ENCODE measurements at places on chromosomes 1 and 21.

DNA sequence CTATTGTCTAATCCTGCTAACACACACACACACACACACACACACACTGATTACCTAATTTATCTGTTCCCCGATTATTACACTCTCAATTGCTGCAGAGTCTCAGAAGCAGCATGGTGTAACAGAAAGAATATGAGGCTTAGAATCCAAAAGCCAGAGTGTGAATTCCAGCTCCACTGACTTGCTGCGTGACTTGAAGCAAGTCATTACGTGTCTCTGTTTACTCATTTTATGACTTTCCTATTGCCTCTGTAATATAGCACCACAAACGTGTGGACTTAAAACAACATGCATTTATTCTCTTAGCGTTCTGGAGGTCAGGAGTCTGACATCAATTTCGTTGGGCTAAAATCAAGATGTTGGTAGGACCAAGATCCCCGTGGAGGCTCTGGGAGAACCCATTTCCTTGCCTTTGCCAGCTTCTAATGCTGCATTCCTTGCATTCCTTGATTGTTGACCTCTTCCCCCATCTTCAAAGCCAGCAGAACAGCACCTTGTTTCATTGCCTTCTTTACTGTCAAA, 55.9 kb upstream of the ATP5PO start:
- peak; percentile 38 for DNase-seq

DNA sequence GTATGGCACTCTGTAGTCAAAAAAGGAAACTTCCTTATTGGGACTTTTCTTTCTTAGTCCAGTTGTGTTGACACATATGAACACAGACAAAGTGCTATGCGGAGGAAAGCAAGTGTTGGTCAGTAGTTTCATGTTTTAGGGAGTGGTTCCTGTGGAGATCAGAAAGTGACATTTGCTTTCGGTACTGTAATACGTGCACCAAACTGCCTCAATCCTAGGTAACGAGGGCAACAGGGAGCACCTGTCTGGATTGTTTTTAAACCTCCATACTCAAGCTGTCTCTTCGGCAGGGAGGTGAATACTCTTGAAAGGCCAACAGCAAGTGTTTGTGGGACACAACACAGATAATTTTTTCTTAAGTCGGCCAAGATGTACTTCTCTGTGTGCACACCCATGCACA, 9.1 kb downstream of the RHOU start:
- DNase-seq, result no peak

DNA sequence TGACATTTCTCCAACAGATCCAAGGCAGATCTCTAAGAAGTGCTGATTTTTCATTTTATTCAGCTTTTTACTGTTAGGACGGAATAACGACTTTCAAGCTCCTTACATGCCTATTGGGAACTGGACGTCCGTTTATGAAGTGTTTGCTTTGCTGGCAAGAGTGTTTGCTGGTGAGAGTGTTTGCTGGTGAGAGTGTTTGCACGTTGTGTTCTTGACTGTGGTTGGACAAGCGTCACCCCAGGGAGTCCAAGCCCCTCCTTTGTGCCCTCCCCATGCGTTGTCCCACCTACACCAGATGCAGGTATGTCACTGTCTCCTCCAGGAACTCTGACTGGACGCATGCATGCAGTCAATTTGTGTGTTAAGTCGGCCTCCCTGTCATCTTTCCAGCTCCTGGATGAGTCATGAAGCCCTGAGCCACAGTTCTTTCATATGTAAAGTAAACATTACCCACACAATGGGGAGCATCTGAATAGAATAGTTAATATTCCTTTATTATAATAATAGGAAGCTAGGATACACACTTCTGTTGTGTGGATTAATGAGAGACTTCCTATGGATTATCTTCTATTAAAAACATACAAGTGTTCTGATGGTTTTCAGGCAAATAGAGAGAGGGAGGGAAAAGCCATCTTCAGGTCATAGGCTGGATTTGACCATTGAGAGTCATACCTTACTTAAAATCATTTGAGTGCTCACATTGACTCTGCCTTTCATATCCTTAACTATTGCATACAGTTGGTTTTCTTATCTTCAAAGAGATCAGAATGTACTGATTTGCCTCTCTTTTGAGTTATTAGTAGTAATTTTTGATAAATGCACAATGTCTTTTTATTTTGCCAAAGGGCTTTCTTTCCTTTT, 119.2 kb downstream of the GALNT2 start:
- peak; percentile 98 for DNase-seq

- DNase-seq, result no peak
Observed at GRCh38 chr1:179550746-179551682, 24.7 kb downstream of the NPHS2 start.

DNA sequence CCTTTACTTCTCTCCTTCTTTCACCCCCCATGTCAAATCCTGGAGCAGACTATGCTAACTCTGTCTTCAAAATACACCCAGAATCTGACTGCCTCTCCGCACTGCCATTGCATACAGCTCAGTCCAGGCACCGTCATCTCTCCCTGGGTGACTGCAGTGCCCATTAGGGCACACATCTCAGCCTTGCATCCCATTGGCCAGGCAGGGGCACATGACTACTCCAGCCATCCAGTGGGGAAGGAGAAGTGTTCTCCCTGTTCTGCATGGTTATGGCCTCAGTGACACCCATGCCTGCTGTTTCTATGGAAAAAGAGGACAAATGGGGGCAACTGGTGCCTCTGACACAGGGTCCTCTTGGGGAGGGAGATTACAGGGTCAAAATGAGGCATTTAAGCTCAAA, 270.5 kb downstream of the MATN1 start:
- no peak for DNase-seq

DNA sequence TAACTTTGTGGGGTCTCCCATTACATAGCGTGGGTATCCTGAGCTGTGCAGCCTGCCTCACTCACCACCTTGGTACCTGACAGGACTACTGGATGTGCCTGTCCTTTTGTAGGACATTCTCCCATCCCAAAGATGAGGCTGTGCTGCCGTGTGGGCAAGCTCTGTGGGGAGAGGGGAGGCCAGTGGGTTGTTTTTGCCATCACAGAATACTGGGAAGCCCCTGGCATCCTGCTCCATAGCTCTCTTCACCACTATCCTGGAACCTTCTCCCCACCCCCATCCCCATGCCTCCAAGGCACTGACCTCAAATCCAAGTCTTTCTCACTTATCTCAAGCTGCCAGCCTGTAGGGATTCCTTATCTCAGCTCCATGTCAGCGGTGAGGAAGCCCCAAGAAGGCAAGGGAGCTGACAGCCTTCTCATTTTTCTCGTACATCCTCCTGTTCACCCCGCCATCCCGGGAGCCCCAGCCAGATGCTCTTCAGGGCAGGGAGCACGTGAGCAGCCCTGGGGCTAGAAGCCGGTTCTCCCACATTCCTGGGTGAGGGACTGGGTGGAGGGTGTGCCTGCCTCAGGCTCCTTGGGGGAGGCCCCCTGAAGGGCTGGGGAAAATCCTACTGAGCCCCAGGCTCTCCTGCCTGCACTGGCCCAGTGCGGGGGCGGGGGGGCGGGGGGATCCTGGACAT, 2.4 kb upstream of the ELF3 start:
- no peak for DNase-seq

DNA sequence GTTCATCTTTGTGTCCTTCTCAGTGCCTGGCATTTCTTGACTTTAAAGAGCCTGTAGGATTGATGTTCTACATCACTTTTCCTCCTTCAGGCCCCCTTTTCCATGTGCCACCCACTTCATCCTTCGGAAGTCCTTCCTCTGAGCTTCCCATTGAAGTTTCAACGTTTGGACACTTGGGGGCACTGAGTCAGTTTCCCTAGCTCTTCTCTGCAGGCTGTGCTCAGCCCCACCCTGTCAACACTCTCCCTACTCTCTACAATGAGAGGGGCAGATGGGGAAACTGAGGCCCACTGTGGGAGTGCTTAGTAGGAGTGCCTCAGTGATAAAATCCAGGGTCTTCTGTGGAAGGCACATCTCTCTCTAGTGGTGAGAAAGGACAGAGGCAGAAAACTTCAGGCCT, 11.9 kb downstream of the KCNJ10 start:
- DNase-seq, result no peak

- DNase-seq, result no peak
Observed at GRCh38 chr1:63713627-63714481, 60.0 kb upstream of the ROR1 start.

DNA sequence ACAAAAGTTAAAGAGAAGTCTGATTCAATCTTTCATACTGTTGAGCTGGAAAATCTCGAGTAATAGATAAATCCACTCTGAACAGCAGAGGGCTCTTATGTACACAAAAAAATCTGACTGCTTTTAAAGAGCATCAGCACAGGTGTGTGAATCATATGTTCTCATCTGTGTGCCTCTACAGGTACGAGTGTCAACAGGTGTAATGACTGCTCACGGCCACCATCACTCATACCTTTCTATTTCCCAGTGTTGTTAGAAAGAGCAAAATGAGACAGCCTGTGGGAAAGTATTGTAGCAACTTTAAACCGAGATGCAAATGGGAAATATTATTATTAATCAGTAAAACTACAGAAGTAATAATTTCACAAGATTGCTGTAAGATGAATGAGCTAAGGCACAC, 49.0 kb upstream of the SCAF4 start:
- DNase-seq, result no peak

- no peak for DNase-seq
Observed at GRCh38 chr1:243388276-243388675, 132.4 kb downstream of the SDCCAG8 start.

DNA sequence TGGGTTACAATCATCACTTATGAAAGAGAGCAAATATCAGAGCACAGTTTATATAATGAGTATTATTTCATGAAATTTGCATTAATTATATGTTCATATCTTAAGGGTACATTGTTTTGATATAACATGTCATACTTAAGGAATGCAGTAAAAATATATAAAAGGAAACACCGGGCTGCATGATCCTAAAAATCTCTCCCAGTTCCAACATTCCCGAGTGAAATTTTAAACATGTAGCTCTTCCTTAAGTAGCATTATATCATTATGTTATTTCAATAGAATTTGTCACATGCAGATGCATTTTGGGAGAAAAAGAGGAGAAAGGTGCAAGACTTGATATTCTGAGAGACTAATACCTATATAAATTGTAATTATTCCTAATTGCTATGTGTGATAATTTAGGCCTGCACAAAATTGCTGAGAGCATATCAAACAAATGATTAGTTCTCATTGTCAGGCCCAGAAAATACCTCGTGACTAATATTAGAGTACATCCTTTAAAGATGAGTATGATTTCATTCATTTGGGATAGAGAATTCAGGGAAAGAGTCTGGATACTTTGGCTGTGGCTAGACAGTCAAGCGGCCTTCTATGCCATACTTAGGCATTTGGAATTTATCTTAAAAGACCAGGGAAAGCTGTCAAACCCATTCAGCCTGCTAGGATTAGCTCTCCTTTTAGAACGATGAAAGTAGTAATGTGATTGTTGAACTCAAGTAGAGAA, 86.8 kb downstream of the ADGRL2 start:
- no peak for DNase-seq
